ENCODE measurements at places on chromosomes 3 and 15. TPM values are rescaled to one million over a fixed set of nuclear protein-coding genes. Genes with fewer than 3 reads are reported as not detected.

The SLC7A14 gene
- total RNA-seq, result 0.38 TPM

The CIDEC gene
- 171 TPM for total RNA-seq

The WDR93 gene
- total RNA-seq, result not detected

The TM4SF4 gene
- 500 TPM for total RNA-seq

The ABI3BP gene
- total RNA-seq, result 18.2 TPM

The HHATL gene
- total RNA-seq, result not detected

The SH2D7 gene
- total RNA-seq, result 5.0 TPM

The SLC9C1 gene
- total RNA-seq, result 1.7 TPM

The PPP1R14D gene
- total RNA-seq, result 42.9 TPM

The RAP2B gene
- 11.2 TPM for total RNA-seq

The C3orf20 gene
- total RNA-seq, result not detected

The FBXW12 gene
- total RNA-seq, result not detected

The FOXB1 gene
- not detected for total RNA-seq

The EPHA3 gene
- 3.3 TPM for total RNA-seq

The CTXN2 gene
- total RNA-seq, result not detected

The CISH gene
- 10.3 TPM for total RNA-seq

The MAP2K1 gene
- total RNA-seq, result 47.9 TPM

The GBE1 gene
- 31.4 TPM for total RNA-seq

The TLR9 gene
- 0.27 TPM for total RNA-seq

The GPR27 gene
- not detected for total RNA-seq

The LDHAL6B gene
- not detected for total RNA-seq
